Stimulated activated CD4-positive, alpha-beta T cell treated with anti-CD3 and anti-CD28 coated beads, Interleukin-4, amount 100 ng/mL, for 4 hours (primary cell): ENCODE measurements at places on chromosomes 5 and 9.

DNA sequence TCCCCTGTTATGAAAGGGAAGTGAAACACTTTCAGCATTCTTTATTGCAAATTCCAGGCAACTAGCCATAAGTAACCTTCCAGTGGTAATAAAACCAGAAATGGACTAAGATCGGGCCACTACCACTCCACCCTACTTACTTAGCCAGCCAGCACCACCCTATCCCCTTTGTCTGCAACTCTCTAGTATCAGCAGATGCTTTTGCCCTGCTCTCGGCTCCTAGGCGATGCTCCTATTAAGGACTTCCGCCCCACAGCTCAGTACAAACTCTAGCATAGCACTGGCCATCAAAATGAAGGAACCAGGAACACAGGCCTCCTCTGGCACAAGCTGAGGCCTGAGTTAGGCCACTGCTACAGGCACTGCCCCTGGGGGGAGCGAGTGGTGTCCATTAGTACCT, 81.2 kb downstream of the GLDC start:
- no peak for DNase-seq

DNA sequence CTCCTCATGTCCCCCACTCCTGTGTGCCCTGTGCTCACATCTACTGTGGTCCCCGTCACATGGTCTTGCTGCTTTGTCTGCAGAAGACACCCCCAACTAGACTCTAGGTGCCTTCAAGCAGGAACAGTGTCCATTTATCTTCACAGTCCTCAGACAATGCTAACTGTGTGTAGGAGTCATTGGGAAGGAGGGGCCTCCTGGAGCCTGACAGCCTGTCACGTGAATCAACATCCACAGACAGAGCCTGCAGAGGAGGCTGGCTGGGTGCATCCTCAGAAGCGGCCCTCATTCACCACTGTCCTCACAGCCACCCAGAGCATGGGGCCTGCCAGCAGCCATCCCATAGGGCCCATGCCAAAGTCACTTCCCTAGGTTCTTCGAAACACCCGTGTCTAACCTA, 98.7 kb downstream of the MED10 start:
- DNase-seq = no peak

GRCh38 chr5:156846914-156847313, 3.2 kb upstream of the PPP1R2B start:
- no peak for DNase-seq

DNA sequence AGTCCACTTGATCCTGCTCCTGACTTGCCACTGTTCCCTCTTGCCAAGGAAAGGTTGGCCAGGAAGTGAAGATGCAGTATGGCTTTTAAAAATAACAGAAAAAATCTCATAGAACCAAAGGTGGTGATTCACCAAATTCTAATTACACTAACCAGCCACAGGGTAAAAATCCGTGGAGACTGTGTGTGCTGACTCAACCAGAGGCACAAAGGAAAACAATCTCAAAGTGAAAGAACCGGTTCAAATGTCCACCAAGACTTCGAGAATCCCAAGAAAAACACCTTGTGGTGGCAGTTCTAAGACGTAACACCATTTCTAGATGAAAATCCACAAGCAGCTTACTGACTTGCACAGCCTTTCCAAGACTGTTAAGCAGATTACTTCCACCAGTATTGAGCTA, 279.1 kb downstream of the TLE1 start:
- no peak for DNase-seq

DNA sequence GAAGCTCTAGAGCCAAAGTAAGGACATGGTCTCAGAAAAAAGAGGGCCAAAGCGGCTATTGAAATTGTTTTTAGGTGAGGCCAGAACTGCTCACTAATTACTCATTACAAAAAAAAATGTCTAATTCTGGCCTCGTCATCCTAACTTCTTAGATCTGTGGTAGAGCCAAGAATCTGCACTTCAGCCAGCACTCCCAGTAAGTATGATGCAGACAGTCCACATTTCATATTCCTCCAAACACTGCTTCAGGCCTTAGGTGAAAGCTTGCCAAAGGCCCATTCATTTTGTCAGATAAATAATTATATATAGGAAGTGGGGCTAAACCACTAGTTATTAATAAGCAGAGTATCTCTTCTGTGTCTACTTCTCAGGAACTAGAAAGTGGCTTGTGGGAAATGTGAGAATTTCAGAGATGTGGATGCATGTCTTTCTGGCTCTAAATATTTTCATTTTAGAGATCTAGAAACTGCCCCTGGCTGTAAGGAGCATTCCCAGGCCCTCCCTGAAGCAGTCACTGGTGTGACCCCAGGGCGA, 554.0 kb downstream of the TLE4 start:
- DNase-seq = no peak

DNA sequence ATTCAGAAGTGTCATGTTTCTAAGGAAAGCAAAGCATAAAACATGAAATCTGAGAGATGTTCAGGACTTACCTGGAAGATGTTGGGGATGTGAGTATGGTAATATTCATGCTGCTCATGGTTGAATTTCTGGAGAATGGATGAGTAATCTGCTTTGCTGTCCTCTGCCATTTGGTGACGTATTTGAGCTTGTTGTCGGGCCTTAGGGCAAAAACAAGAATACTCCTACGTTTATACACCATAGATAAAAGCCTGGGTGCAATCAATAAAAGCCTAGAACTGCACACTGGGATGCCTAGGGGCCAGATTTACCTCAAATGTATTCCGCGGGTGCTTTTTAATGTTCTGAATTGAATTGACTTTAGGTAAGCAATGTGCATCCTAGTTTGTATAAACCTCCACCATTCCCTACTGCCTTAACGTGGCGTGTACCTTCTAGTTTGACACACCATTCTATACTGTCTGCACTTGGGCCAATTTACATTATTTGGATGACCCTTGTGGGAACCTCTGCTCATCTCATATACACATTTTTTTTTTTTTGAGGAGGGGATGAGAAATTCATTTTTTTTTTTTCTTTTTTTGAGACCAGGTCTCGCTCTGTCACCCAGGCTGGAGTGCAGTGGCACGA, 94.4 kb downstream of the USP20 start:
- DNase-seq = no peak

DNA sequence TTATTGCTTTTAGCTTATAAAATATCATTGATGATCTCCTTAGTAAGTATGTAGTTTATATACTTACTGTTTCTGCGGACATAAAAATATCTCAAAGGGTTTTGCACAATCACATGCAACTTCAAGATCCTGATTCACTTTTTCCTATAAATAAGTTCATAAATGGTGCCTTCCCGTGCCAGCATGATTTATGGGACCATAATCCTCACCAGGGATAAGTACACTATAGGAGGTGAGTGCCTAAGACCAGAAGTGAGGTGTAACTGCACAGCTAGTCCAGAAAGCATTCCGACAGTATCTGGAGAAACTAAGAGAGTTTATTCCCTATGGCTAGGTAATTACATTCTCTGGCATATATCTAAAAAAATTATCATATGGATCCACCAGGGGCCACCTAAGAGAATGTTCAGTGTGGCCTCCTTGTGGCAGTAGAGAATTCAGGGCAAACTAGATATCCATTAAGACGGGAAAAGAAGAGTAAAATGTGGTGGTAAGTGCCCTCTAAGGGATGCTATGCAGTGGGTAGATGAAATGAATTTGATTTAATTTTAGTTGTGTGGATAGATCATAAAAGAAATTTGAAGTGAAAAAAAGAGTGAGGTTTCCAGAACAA, 402.5 kb upstream of the SLC24A2 start:
- DNase-seq = no peak

GRCh38 chr5:141510850-141511601, 22.1 kb downstream of the PCDHGC5 start:
- no peak for DNase-seq

GRCh38 chr5:171391996-171392577, 4.4 kb downstream of the NPM1 start:
- DNase-seq = no peak

DNA sequence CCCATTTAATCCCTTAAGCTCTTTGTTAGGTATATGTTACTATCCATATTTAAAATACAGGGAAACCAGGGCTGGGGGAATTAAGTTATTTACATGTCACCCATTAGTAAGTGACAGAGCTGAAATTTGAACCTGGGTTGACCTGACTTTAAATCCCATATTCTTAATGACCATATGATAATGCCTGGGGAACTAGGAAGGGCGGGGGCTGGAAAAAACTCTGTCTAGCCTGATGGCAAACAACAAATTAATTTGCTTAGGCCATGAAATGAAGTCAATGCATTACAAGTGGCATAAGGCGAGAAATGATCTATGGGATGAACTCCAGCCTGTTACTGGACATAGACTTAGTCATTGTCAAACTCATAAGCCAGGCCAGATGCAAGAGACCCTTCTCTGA, 325.7 kb upstream of the WWC1 start:
- no peak for DNase-seq

DNA sequence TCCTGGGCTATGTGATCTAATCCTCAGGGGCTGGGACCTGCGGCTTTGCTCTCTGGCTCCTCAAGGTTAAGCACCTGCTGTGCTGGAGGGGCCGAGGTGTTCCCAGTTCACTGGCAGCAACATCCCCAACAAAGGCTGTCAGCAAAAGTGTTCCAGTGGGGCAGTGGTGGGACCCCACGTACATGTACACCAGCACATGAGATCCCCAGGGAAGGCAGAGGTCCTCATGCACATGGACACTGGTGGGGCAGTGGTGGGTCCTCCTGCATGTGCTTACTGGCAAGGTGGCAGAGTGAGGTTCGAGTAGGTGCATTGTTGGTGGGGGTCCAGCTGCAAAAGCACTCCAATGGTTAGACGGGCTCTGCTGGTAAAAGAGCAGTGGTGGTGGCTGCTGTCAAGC, 255.6 kb upstream of the MPDZ start:
- no peak for DNase-seq

- DNase-seq = peak; percentile 55
Observed at GRCh38 chr5:108380531-108381349, 1.2 kb downstream of the FBXL17 start.

- DNase-seq = no peak
Observed at GRCh38 chr5:107878661-107879060, 207.9 kb upstream of the EFNA5 start.

GRCh38 chr9:89755821-89756220, 151.0 kb downstream of the GADD45G start:
- DNase-seq = no peak

GRCh38 chr5:147369742-147370374, 135.0 kb downstream of the STK32A start:
- DNase-seq = no peak

DNA sequence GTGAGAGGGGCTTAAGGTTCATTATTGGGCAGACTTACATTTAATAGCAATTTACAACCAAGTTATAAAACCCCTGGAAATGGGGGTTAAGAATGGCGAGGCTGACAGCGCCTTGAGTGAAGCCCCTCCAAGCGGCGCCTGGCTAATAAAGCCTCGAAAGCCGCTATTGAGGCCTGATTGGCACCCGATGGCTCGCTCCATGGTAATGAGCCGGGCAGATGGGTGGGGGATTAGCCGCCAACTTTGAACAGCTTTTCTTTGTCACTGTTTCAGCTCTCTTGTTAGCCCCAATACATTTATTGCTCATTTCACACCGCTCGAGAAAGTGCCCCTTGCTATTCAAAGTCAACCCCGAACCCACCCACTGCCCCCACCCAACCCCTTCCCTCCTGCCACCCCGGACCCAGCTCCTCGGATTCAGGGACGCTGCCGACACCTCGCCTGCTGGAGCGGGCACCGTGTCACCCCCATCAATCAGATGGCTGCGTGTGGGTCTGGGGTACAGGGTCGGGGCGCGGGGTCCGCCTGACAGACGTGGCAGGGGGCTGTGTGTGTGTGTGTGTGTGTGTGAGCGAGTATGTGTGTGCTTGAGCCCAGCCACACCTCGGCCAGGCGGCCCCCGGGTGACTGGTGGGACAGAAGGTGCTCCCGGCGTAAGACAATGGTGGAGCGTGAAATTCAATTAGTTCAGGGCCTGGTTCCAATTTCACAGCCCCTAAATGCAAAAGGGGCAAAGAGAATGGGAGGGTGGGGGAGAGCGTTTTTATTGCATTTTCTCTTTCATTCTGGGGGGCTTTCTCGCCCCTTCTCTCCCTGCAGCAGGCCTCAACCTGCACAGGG, 34.2 kb downstream of the ASS1 start:
- DNase-seq = no peak

DNA sequence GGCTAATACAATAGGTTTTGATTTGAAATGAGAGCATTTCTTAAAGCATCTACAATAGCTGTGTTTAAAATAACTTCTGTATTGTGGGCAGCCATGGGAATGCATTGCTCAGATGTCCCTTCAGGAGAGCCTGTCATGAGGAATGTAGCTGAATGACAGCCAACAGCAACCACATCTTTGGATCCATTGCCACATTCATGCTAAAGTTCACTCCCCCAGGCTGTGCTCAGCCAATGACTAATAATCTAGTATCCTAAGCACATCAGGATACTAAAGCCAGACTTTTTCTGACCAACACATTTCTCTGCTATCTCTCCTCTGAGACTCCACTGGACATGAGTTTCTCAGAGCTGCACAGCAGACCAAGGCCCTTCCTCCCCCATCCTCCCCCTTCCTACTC, 45.5 kb downstream of the HTR1A start:
- DNase-seq = no peak

DNA sequence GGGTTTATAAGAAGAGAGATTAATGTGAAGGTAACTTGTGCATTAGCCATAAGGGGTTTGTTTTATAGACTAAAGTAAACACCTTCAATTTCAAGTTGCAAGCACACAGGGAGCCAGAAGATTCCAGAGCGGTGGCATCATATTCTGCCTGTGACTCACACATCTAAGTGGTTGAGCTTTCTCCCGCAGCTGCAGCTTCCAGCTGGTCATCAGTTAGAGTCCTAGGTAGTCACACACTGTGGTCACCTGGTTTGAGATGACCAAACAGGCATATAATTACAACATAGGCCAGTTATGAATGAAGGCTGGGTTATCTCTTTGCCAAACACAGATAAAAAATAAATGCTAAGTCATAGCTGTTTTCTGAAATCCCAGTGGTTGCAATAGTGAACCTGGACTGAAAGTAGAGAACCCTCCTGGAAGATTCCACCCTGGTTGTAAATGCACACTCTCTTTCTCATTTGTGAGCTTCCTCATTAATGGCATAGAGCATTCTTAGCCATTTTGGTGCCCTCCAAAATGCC, 171.3 kb downstream of the GDNF start:
- DNase-seq = no peak

DNA sequence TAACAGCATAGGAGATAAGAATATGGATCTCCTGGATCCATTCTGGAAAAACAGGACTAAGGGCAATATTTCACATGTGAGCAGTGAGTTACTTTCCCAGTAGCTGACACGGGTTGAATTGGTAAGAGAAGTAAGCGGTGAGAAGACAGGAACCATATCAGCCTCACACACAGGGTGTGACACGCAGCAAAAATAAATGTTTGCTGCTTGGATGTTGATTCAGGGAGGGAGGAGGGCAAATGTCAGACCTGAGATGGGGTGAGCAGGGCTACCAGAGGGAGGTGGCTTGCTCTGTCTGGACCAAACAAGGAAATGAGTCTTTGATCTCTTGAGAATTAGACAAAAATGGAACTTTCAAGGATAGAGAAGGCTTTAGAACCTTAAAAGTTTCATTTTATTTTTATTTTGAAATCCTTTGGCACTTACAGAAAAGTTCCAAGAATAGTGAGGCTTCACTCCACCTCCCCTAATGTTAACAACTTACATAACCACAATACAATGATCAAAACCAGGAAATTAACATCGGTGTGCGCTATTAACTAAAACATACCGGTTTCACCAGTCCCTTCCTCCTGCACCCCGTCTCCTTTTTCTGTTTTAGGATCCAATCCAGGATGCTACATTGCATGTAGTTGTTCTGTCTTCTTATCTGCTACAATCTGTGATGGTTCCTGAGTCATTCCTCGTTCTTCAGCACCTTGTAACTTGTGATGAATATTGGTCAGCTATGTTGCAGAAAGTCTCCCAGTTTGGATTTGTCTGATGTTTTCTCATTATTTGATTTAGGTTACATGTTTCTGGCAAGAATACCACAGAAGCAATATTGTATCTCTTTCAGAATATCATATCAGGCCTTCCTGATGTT, 20.5 kb upstream of the ARHGEF28 start:
- no peak for DNase-seq
